ENCODE measurements at places on chromosomes 5 and 9.

GRCh38 chr5:141343953-141344463 lies 379 bp downstream of the PCDHGA3 start:
- no peaks in the 10 kb centered on the region for H3K4me1 ChIP-seq
- no peak for DNase-seq
- H3K36me3 ChIP-seq: peaks cover 3% of the 10 kb centered on the region
- peak overlapping the region; percentile 53 for H3K4me3 ChIP-seq
- no peaks in the 10 kb centered on the region for H3K27me3 ChIP-seq
- H3K27ac ChIP-seq: no peak overlapping the region

- no peaks in the 10 kb centered on the region for H3K36me3 ChIP-seq
- H3K4me1 ChIP-seq: peaks cover 7% of the 10 kb centered on the region
- no peaks in the 10 kb centered on the region for H3K27me3 ChIP-seq
- no peak overlapping the region for H3K4me3 ChIP-seq
- H3K27ac ChIP-seq: no peak overlapping the region
Measured at GRCh38 chr9:96064826-96065481, 189.5 kb downstream of the ERCC6L2 start.

- H3K36me3 ChIP-seq: no peaks in the 10 kb centered on the region
- H3K4me3 ChIP-seq: peak overlapping the region; percentile 67
- DNase-seq: no peak
Measured at GRCh38 chr5:147234239-147234824, 494 bp upstream of the STK32A start.

DNA sequence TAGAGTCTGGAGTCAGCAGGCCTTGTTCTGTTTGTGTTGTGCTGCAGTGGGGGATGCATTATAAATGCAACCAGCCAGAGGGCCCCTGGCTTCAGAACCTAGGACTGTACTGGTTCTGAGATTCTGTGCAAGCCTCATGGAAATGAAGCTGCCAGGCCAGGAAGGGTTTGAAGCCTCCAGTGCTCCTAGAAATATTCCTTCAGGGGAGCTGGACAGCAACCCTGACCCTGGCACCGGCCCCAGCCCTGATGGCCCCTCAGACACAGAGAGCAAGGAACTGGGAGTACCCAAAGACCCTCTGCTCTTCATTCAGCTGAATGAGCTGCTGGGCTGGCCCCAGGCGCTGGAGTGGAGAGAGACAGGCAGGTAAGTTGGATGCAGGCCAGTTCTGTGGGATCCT lies at the start of gene SLC4A9:
TSS of gene SLC4A9 (plus strand) at position 94 of the 400 bp plus-strand sequence. CDS start at position 137, 43 bp downstream.
- H3K4me1 ChIP-seq: peaks cover 9% of the 10 kb centered on the region
- H3K36me3 ChIP-seq: no peaks in the 10 kb centered on the region

GRCh38 chr5:57499262-57500050 lies 16.8 kb upstream of the ACTBL2 start:
- no peaks in the 10 kb centered on the region for H3K27me3 ChIP-seq
- no peak for DNase-seq
- peak overlapping the region; percentile 52 for H3K4me3 ChIP-seq
- no peak overlapping the region for H3K27ac ChIP-seq

GRCh38 chr9:94813379-94813778 lies 86.9 kb downstream of the AOPEP start:
- no peaks in the 10 kb centered on the region for H3K36me3 ChIP-seq
- no peaks in the 10 kb centered on the region for H3K27me3 ChIP-seq
- no peak overlapping the region for H3K27ac ChIP-seq
- H3K4me1 ChIP-seq: peaks cover 53% of the 10 kb centered on the region
- no peak for DNase-seq

GRCh38 chr5:138282920-138283742 lies 8.7 kb upstream of the GFRA3 start:
- H3K4me1 ChIP-seq: no peaks in the 10 kb centered on the region
- H3K36me3 ChIP-seq: no peaks in the 10 kb centered on the region
- H3K27ac ChIP-seq: no peak overlapping the region
- no peaks in the 10 kb centered on the region for H3K27me3 ChIP-seq

- no peaks in the 10 kb centered on the region for H3K27me3 ChIP-seq
- no peak overlapping the region for H3K4me3 ChIP-seq
- no peak overlapping the region for H3K27ac ChIP-seq
- DNase-seq: no peak
- H3K36me3 ChIP-seq: peaks cover 3% of the 10 kb centered on the region
Measured at GRCh38 chr5:40781843-40782409, 16.2 kb downstream of the PRKAA1 start.

GRCh38 chr5:169653091-169653490 lies 16.0 kb downstream of the DOCK2 start:
- no peaks in the 10 kb centered on the region for H3K27me3 ChIP-seq
- H3K4me3 ChIP-seq: no peak overlapping the region
- H3K36me3 ChIP-seq: no peaks in the 10 kb centered on the region
- no peak for DNase-seq
- no peak overlapping the region for H3K27ac ChIP-seq

- DNase-seq: no peak
- H3K27ac ChIP-seq: no peak overlapping the region
Measured at GRCh38 chr9:125889476-125890419, 142.6 kb downstream of the PBX3 start.

GRCh38 chr5:17373406-17373805 lies 124.6 kb upstream of the TAF11L2 start:
- no peak overlapping the region for H3K4me3 ChIP-seq
- no peak for DNase-seq
- H3K36me3 ChIP-seq: no peaks in the 10 kb centered on the region
- H3K4me1 ChIP-seq: no peaks in the 10 kb centered on the region
- H3K27me3 ChIP-seq: no peaks in the 10 kb centered on the region

DNA sequence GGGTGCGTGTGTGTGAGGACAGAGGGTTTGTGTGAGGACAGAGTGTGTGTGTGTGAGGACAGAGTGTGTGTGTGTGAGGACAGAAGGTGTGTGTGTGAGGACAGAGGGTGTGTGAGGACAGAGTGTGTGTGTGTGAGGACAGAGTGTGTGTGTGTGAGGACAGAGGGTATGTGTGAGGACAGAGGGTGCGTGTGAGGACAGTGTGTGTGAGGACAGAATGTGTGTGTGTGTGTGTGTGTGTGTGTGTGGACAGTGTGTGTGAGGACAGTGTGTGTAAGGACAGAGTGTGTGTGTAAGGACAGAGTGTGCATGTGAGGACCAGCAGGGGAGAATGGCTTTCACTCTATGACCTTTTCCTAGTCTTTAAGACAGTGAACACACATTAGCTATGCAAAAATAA lies 63.1 kb upstream of the UBAC1 start:
- no peaks in the 10 kb centered on the region for H3K36me3 ChIP-seq
- H3K27me3 ChIP-seq: no peaks in the 10 kb centered on the region
- peaks cover 5% of the 10 kb centered on the region for H3K4me1 ChIP-seq
- DNase-seq: no peak
- no peak overlapping the region for H3K27ac ChIP-seq
- H3K4me3 ChIP-seq: no peak overlapping the region

- no peaks in the 10 kb centered on the region for H3K27me3 ChIP-seq
- H3K4me3 ChIP-seq: no peak overlapping the region
Measured at GRCh38 chr5:78331523-78332080, 28.8 kb upstream of the SCAMP1 start.

DNA sequence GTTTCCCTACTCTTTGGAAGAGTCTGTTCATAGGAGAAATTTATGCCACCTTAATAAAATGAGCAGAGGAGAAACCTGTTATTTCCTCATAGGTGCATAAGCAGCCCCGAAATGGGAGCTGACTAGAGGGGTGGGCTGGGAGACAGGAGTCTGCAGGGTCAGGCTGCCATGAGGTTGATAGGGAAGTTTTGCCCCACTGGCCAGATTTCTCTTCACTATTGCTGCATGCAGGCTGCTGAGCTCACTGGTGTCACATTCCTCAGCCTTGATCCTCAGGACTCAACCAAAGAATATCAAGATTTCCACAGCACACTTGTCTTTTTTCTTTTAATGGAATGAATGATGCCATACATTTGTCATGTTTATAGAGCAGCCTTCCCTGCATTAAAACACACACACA lies 60.7 kb downstream of the BHMT start:
- H3K36me3 ChIP-seq: no peaks in the 10 kb centered on the region
- H3K27ac ChIP-seq: no peak overlapping the region
- DNase-seq: no peak
- H3K4me1 ChIP-seq: no peaks in the 10 kb centered on the region
- H3K4me3 ChIP-seq: no peak overlapping the region

GRCh38 chr9:120662513-120662912 lies 51.8 kb downstream of the MEGF9 start:
- H3K4me3 ChIP-seq: no peak overlapping the region
- no peak overlapping the region for H3K27ac ChIP-seq
- H3K36me3 ChIP-seq: no peaks in the 10 kb centered on the region
- DNase-seq: no peak

GRCh38 chr5:110917161-110917875 lies 154.2 kb upstream of the TSLP start:
- H3K27ac ChIP-seq: no peak overlapping the region
- H3K27me3 ChIP-seq: no peaks in the 10 kb centered on the region
- H3K4me1 ChIP-seq: peaks cover 39% of the 10 kb centered on the region
- H3K36me3 ChIP-seq: no peaks in the 10 kb centered on the region

GRCh38 chr9:35839926-35840325 lies 10.9 kb downstream of the TMEM8B start:
- DNase-seq: no peak
- no peaks in the 10 kb centered on the region for H3K27me3 ChIP-seq
- H3K4me1 ChIP-seq: peaks cover 8% of the 10 kb centered on the region
- H3K4me3 ChIP-seq: no peak overlapping the region
